Suppressor macrophage treated with lipopolysaccharide for 4 hours (primary cell): ENCODE measurements at places on chromosomes 5 and 9.
A peak's percentile ranks its signal among the peaks of the same experiment; 100 is the strongest.

DNA sequence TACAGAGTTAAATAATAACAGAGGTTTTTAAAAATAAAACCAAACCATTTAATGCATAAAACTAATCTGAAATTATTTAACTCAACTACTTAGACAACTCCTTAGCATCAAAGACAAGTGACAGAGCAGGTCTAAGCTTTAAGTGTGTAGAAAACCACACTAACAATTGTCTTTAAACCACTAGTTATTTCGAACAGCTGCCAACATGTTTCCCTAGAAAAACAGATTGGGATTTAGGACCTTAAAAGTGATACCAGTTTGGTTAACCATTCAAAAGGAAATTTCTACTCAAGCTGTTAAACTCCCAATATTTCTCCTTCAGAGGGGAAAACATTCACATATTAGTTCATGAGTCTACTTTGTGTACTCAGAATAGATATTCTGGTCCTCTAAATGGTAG lies 208.7 kb downstream of the BNC2 start:
- no peak for DNase-seq

DNA sequence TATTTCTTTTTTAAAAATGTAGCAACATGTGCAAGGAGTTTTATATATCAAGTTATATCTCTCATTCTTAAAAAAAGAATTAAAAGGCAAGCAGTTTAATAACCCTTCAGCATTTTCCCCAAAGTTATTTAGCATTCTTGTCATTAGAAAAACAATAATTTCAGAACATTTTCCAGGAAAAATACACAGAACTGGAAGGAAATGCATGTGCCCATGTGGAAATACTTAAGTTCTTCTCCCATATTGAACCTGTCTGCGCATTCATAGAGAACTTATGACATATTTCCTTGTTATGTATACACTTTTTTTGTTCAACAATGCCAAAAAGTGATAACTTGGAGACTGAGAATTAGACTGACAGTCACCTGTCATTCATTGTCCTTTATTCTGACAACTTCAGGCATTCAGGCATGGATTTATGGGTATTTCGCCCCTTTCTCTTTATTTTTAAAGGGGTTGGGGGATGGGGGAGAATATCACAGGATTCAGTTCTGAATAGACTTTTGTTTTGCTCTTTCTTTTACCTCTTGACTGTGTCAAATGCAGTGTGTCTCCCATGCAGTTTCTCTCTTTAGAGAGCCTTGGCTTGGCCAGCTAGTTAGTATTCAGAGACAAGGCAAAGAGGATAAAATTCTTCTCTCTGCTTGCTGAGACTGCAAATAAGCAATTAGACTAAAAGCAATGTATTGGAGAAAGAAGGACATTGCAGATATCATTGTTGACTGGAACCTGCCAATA lies 701.0 kb downstream of the NR2F1-AS1 start:
- no peak for DNase-seq

DNA sequence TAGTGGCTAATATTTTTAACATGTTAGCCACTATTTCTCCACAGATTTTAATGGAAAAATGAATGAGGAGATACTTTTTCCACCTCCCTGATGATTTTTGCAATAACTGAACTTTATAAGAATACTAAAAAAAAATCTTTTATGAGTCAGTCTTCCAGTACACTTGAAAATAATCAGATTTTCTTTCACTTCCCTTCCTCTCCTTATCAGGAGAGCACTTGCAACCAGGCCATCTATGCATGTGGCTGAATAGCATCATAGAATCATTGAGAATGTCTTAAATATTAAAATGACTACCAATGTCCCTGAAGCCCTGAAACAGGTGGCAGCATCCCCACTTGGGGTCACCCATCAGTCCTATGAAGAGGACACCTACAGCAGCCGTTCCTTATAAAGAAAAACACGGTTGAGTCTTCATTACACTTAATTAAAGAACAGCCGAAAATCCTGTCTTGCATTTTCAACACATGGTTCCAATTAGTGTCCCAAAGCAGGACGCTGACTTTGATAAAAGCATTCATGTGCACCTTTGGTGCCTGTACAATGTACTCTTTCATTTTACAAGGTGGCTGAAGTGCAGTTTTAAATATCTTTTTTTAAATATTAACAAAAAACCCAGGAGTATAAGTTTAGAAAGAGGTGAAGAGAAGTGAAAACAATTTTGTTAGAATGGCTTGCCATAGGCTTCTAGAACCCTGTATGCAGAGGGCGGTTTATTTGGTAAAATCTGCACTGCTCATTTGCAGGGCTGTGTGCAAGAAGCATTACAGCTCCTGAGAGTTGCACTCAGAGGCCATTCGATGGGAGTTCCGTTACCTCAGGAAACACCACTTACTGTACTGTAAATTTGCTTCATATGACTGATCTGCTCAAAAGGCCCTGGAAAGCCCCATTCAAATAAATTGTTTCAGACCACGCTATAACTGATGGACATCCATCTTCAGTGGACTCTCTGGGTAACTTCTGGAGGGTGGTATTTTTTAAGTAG lies 106.9 kb upstream of the VCAN start:
- peak; percentile 72 for DNase-seq

DNA sequence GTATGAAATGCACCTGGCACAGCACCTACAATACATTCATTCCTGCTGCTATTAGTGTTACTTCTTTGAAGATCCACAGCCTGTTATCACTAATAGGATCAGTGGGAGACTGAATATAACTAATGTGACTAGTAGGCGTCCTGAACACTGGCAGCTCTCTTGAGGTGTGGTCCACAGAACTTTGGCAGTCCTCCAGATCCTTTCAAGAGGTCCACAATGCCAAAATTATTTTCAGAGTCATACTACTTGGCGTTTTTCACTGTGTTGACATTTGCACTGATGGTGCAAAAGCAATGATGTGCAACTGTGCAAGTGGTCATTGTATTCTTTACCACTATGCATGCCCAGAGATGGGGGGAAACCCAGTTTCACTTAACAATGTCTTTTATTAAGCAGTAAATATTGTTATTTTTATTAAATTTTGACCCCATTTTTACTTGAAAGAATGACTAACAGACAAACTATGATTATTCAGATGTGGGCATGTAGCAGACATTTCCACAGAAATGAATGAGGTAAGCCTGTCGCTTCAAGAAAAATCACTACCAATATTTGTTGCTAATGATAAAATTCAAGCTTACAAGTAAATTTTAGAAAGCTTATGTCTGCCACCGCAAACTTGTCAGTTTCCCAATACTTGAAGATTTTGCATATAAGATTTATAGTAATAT lies 48.9 kb downstream of the ADRB2 start:
- DNase-seq: no peak

GRCh38 chr9:98886691-98887229 lies 56.9 kb upstream of the COL15A1 start:
- peak; percentile 79 for DNase-seq

DNA sequence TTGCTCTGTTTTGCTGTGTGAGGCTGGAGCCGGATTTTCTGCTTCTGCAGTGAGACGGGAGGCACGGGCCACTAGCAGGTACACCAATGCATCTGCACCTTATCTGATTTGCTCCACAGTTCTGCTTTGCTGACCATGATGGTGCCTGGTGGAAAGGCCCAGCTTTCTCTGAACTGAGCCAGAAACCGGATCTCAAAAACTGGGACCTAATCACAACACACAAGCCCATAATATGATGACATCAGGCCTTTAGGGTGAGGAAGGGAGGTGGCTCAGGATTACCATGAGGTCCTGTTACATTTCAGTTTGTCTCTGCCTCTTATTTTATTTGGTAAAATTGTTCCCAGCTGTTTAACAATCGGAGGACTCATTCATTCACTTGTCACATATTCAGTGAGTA lies 49.8 kb downstream of the FGF1 start:
- DNase-seq: no peak

GRCh38 chr5:158875272-158875679 lies 224.4 kb downstream of the EBF1 start:
- DNase-seq: peak; percentile 68

DNA sequence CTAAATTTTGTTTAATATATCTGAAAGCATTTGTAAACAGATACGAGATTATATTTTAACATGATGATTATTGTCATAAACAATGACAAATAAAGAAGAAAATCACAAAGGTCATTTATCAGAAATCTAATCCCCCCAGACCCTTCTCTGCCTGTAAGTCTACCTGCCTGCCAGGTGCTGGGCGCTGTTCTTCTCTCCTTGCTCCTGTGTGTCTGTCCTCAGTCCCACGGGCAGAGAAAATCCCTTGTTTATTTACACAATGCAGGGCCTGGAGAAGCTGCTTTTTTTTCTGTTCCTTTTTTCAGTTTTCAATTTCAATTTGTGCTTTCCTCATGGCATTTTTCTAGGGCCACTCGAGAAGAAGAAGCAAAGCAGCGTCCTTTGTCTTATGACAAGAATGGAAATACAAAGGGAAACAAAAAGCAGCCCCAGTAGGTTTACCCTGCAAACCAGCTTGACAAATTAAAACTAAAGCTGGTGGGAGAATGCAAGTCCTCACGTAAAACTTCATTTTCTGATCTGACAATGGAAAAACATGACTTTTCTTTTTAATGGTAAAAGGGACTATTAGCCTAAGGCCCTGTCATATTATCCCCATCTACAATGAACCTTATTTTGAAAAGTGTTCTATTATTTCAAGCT lies 282.4 kb upstream of the KLF9 start:
- peak; percentile 36 for DNase-seq

DNA sequence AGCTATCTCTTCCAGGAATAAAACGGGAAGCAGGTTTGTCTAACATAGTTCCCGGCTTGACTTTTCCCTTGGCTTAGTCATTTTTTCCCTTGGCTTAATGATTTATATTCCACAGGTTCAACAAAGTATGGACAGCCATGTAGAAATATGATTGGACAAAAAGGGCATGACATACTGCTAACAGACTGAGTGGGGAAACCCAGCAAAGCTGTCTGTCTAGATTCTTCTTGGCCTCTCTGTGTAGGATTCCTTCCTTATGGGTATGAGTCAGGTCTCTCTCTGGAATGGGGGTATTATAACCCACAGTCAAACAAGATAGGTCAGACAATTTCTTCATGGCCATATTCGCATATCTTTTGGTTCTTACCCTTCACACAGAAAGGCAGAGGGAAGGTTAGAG lies 5.7 kb upstream of the MTAP start:
- no peak for DNase-seq

DNA sequence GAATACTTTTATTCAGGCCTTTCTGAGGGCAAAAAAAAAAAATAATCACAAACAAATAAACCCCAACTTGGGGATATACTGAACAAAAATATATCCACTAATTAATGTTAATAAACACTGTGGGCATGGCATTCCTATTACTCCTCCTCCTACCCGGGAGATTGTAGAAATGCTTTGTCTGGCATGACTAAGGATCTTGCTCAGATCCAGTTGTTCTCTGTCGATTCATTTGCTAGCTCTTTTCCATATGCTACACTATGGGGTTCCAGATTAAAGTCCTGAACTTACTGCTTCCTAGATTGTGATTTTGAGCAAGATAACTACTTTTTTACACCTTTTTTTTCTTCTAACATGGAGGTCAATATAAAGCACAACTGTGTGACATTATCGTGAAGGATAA lies 102.2 kb upstream of the PRR16 start:
- DNase-seq: no peak

DNA sequence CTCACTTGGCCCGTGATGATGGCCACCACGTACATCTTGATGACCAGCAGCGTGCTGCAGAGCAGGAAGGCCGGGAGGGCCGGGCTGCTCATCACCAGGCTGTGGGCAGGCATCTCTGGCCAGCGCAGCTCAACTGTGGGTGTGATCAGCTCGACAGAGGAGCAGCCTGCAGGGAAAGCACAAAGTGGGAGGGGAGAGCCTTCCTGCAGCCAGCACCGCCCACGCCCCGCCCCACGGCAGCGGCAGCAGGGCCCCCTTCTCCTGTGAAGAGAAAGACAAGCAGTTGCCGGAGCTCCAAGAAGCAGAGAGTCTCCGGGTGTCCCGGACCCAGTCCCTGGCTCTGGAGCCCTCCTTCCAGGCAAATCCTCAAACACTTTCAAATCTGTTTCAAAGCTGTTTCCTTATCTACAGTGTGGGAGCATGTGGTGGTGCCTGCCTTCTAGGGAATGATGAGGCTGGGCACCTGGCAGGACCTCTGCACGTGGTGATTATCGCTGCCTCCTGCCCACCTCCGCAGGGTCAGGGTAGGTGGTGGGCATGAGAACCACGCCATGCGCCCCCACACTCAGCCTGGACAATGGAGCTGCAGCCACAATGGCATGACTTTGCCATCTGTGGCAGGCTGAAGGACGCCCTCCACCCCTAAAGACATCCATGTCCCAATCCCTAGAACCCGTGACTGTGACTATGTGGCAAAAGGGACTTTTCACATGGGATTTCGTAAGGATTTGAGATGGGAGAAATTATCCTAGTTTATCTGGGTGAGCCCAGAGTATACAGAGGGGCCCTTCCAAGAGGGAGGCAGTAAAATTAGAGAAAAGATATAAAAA lies at the start of gene PTGES:
Gene PTGES (minus strand): TSS at position 143 of the 830 bp plus-strand sequence. CDS start 30 bp downstream, at position 113.
- peak; percentile 72 for DNase-seq

DNA sequence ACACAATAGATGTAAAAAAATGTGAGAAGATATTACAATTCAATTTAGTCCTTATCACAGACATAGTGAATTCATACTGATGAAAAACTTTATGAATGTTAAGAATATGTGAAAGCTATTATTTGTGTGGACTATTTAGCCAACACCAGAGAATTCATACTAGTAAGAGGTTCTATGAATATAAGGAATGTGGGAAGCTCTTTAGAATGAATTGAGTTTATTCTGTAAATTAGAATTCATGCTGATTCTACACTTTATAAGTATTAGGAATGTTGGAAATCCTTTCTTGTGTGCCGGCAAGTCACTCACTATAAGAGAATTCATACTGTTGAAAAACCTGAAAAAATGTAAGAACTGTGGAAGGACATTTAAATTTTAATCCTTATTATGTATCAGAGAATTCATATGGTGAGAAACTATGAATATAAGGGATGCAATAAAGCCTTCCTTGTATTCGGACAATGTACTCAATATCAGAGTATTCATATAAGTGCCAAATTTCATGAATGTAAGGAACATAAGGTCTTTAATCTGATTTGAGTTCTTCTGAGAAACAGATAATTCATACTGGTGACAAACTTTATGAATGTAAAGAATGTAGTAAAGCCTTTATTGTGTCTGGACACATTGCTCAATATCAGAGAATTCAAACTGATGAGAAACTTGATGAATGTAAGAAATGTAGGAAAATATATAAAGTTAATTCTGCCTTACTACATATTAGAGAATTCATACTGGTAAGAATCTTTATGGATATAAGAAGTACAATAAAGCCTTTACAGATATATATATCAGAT lies 21.6 kb upstream of the PCDHA1 start:
- no peak for DNase-seq

GRCh38 chr5:1030801-1031271 lies 22.2 kb downstream of the NKD2 start:
- no peak for DNase-seq

- DNase-seq: no peak
Measured at GRCh38 chr9:68728731-68729130, 23.7 kb downstream of the PIP5K1B start.

GRCh38 chr5:82730913-82731312 lies 346.3 kb downstream of the TMEM167A start:
- DNase-seq: no peak
